ENCODE measurements at places on chromosomes 4 and X.

DNA sequence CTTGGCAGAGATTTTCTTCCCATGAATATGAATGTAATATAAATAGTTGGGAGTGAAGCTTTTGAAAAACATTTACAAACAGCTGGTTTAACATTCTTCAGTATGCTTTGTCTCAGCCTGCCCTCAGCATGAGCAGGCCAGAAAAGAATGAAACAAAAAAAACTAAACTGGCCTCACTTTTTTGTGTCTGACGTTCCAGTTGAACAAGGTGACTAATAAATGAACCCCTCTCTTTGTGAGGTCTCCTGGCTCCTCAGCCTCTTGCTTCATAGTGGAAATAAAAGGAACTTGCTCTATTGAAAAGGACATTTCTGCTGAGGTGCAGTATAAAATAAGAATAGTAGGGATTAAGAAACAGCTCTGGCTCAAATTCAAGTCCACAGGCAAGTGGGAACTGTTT, 9.4 kb downstream of the CHST7 start:
- DNase-seq, result no peak

- no peak for DNase-seq
Observed at GRCh38 chrX:122135070-122135469, 1049.0 kb upstream of the GRIA3 start.

DNA sequence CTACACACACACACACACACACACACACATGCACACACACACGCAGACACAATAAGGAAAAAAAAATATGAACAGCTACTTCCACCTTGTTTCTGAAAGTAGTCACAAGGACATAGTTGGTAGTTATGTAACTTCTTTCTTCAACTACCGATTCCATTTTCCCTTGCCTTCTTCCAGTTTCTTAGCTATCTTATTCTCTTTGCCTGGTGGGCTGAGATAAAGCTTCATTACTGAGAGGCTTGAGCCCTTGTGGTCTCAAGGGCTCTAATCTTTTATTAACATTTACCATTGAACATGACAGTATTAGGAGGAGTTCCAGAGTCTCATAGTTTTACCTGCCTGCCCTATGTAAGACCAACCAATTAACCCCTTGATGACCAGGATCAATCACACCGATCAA, 8.9 kb upstream of the SMIM10 start:
- DNase-seq, result no peak

DNA sequence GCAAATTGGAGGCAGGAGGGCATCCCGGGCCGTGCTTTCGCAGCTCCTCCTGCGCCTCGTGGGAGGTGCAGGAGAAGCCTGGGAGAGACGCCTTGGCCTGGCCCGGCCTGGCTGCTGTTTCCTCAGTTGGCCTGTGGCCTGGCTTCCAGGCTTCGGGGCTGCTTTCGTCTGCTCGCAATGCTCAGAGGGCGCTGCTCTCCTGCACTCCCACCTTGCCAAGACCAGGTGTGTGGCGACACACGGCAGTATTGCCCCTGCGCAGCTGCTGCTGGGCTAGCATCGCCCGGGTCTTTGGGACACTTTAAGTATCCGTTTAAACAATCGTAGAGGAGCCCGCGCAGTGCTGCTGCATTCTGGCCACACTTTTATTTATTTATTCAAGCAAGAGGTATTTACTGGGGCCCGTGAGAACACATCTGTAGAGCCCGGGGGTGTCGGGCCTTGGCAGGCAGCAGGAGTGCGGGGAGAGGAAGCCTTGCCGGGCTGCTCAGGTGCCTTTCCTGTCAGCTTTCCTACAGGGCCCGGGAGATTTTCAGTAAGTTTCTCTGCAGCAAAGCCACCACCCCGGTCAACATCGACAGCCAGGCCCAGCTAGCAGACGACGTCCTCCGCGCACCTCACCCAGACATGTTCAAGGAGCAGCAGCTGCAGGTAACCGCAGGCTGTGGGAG, 26.2 kb upstream of the HGFAC start:
- no peak for DNase-seq

- no peak for DNase-seq
Observed at GRCh38 chrX:25762656-25763055, 375.5 kb upstream of the MAGEB18 start.

DNA sequence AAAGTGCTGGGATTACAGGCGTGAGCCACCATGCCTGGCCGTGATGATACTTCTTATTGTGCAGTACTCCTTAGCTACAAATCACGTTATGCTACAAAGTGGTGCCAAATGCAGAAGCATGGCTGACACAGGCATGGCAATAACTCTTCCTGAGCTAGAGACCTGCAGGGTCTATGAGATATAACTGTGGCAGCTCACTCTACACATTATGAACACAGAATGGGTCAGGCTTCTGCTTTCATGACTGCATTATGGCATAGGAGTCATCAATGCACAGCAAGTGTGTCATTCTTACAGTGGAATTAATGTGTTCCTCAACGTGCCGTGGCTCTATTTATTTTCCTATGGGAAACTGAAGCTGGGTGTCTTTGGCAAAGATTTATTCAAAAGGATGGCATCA, 64.5 kb downstream of the UGT8 start:
- DNase-seq, result no peak

GRCh38 chrX:154515090-154515965, 704 bp downstream of the FAM3A start:
- DNase-seq, result no peak

DNA sequence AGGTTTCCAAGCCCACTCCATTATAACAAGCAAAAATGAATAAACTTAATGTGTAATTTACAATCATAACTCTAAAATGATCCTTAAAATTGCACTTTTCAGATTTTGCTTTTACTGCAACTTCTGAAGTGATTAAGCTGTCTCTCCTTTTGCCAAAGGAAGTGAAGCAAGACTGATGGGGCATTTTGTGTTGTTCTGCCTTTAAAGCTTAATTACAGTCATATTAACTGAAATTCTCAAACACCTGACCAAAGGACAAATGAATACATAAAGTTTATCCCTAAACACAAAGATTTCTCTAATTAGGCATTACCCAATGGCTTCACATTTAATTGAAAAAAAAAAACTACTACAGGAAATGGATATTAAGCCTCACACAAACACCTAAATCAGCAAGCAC, 101.8 kb downstream of the ATP11C start:
- no peak for DNase-seq

DNA sequence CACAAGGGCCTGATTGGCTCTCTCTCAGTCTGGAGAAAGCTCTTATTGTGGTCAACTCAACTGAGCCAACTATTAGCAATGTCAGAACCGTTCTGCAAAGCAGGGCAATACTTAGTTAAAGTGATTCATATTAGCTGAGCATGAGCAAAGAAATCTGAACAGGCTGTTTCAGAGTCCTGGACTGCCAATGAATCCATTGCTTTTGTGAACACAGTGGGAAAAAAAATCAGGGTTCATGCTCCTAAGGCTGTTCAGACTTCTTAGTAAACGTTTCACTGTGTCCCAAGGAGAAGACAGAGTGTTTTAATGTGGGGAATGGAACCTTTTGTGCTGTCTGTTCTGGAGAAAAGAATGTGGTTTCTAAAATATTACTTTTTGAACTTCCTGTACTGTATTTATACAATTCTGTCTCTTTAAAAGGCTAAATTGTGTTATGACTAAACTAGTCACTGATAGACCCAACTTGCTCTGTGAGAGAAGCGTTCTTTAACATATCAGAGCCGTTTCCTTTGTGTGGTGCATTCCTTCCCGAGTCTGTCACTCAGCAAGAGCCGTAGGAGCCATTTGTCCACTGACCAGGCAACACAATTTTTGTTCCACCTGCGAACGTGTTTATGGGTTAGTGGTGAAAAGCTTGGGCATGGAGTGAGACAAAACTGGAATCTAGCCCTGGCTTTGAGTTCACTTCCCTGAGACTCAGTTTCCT, 366.1 kb downstream of the FBXO8 start:
- no peak for DNase-seq

DNA sequence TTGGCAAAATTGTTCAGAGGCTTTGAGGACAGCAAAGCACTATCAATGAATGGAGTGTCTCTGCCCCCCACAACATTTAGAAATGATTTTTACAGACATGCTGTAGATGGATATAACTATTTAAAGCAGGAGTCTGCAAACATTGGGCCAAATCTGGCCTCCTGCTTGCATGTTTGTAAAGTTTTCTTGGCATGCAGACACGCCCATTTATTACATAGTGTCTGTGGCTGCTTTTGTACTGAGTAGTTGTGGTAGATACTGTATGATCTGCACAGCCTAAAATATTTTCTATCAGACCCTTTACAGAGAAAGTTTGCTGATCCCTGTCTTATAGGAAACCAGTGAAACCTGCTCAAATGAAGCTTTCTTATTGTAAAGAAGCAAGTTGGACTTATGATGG, 45.5 kb upstream of the PHEX start:
- DNase-seq, result no peak

GRCh38 chr4:147723326-147723725, 8.6 kb upstream of the ARHGAP10 start:
- no peak for DNase-seq

GRCh38 chrX:128897621-128898020, 625.7 kb downstream of the SMARCA1 start:
- no peak for DNase-seq

DNA sequence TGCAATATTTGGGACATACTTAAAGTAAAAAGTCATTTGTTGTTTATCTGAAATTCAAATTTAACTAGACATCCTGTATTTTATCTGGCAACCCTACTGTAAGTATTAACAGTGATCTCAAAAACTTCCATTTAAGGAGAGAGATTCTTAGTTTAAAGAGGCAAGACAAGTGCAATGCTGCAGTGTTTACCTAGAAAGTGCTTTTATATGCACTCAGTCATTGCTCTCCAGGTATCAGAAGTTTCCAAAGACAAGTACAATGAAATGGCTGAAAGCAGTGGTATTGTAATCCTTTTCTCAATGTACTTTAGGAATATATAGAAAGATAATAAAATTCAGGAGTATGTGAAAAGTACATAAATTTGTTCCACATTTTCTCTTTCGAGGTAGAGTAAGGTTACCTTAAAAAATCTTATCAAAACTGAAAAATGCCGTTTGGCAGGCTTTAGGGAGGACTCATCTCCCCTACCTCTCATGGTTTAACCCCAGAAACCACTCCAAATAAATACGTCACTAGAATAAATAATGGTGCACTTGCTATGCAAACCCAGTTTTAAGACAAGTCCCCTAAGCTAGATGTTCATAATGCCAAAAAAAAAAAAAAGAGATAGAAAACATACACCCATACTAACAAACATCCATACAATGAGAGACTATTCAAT, 45.7 kb downstream of the ELF2 start:
- no peak for DNase-seq

DNA sequence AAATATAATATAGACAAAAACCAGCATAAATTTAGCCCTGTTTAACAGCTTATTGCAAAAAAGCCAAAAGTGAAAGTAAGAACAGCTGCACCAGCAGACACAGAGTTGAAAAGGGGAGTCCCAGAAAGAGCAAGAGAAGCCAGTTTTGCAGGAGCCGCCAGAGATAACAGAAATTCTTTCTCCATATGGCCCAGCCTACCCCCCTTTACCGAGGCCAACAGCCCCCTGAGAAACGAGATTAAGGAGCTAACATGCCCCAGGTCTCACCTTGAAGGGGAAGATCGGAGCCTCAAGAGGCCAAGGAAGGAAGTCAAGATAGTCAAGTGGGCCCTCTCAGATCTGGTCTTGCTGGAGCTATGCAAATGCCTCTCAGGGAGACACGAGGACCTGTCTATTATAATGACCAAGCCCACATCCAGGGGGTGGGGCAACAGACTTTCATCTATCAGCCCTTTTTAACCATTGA, 4.8 kb downstream of the ACOX3 start:
- no peak for DNase-seq

GRCh38 chrX:53357799-53358530, 64.5 kb downstream of the SMC1A start:
- DNase-seq, result peak; percentile 3

GRCh38 chrX:10728806-10729389, 108.5 kb upstream of the MID1 start:
- no peak for DNase-seq

DNA sequence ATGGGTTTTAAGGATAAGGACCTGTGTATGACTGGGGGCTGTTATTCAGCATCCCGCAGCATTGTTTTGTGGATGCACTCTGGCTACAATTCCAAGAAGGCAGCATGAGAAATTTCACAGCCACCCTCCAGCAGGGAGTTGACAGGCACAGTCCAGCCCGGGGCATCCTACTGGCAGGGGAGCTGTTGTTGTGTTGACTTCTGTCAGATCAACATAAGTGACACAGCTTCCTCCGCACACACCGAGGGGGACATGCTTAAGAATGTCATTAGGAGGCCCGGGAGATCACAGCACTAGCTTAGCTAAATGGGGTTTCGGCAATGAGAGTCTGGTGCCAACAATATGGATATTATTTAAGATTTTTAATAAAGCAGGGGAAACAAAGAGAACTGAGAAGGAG, 326.5 kb downstream of the ASMT start:
- no peak for DNase-seq

DNA sequence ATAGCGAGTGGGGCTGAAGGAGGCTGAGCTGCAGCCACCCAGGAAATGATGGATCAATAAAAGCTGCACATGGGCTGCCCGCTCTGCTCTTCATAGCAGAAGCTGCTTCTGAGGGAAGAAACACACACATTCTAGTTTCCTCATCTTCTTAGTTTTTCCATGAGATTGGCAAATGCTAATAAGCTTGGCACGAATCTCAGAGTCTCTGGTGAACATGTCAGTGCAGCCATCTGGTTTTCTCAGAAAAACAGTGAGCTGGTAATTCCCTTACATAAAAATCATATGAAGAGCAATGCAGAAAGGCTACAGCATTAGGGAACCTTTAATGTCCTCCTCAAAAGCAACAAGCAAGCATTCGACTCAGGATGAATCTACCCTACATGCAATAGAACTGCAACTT, 69.9 kb downstream of the GATB start:
- no peak for DNase-seq

DNA sequence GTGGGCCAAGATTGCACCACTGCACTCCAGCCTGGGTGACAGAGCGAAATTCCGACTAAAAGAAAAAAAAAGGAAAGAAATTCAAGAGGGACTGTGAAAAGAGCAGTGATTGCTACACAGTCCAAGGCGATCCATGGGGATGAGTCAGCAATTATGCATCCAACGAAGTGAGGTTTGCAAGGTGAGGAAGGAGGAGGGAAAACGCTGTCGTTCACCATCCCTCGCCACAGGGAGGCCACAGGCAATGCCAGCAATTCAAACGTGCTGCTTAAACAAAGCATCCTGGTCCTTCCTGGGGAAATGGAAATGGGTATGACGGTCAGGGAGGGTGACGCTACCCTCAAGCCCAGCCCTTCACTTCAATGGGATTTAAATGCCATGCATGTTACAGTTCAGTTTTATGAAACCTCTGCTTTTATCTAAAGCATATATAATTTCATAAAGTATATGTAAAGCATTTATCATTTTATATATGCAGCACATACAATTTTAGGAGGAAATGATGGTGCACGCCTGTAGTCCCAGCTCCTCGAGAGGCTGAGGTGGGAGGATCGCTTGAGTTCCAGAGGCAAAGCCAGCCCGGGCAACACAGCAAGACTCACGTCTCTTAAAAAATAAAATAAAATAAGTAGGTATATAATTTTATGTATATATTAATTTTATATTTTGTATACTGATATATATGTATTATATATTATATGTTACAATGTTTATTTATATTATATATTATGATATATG, 108.7 kb downstream of the DHRSX start:
- no peak for DNase-seq

- DNase-seq, result no peak
Observed at GRCh38 chr4:183670251-183670650, 11.2 kb downstream of the TRAPPC11 start.

GRCh38 chr4:175034986-175035705, 117.0 kb downstream of the ADAM29 start:
- no peak for DNase-seq
